ENCODE measurements at places on chromosomes 6 and 20.
A peak's percentile ranks its signal among the peaks of the same experiment; 100 is the strongest.

- DNase-seq = no peak
Measured at GRCh38 chr6:125192610-125192930, 39.0 kb downstream of the TPD52L1 start.

- no peak for DNase-seq
Measured at GRCh38 chr6:65545920-65546319, 161.1 kb downstream of the EYS start.

GRCh38 chr6:44856479-44856878 is 469.0 kb downstream of the CDC5L start:
- DNase-seq = no peak

DNA sequence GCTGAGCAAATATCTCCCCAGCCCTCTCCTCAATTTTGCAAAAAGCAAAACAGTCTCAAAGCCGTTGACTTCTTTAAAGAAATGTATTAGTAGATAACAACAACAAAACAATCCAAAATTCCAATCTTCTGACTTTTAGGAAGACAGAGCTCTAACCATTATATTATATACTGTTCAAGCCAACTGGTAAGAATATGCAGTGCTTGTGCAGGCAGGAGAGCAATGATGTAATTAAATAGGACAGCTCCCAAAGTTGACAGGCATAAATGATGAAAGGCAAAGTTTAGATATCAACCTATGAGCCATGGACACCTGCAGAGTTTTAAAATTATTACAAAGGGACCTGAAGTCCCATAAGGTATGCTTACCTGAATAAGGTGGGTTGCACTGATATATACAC is 16.6 kb upstream of the CEP85L start:
- no peak for DNase-seq

GRCh38 chr20:17571153-17571527 is 1.3 kb downstream of the DSTN start:
- DNase-seq = peak; percentile 2

DNA sequence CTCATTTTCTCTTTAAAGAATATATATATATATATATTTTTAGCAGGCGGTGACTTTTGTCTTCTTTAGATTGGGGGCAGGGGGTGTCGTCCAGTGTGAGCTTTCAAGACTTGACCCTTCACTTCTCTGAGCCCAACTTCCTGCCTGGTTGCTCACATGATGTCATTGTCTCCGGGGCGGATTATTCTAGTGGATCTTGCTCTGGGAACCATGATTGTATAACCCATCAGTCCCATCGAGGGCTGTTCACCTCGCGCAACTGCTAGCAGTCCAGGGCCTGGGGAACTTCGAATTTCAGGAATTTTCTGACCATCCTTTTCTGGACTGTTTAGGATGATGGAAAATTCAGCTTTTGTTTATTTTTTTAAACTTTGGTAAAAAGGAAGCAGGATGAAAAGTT is 1.0 kb downstream of the IGF2R start:
- DNase-seq = no peak

GRCh38 chr20:18712882-18713281 is 100.7 kb upstream of the SCP2D1 start:
- no peak for DNase-seq

DNA sequence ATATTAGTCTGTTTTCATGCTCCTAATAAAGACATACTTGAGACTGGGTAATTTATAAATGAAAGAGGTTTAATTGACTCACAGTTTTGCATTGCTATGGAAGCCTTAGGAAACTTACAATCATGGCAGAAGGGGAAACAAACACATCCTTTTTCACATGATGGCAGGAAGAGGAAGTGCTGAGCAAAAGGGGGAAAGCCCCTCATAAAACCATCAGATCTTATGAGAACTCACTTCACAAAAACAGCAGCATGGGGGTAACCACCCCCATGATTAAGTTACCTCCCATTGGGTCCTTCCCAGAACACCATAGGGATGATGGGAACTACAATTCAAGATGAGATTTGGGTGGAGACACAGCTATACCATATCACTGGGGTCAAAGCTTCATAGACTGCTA is 254.2 kb downstream of the ERMARD start:
- DNase-seq = no peak

- no peak for DNase-seq
Measured at GRCh38 chr6:140485740-140486449, 1111.4 kb upstream of the CITED2 start.

- no peak for DNase-seq
Measured at GRCh38 chr20:50020288-50020687, 37.5 kb downstream of the SNAI1 start.

GRCh38 chr20:4160761-4161305 is 145.5 kb upstream of the RNF24 start:
- no peak for DNase-seq

DNA sequence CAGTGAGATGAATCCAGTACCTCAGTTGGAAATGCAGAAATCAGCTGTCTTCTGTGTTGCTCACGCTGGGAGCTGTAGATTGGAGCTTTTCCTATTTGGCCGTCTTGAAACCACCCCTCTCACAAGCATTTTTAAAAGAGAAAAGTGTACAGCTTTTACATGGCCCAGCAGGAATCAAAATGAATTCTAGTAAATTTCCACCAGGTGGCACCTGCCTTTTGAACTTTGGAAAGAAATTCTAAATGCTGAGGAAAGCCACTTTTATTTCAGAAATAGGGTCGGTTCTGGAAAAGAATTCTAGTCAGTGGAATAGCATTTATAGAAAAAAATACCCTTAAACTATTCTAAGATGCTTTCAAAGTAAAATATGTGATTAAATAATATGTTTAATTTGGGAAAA is 647.8 kb downstream of the CD109 start:
- DNase-seq = no peak

GRCh38 chr6:15343490-15344191 is 97.8 kb downstream of the JARID2 start:
- DNase-seq = no peak

Measured in CD4-positive, alpha-beta T cell treated with Interleukin-6 at 100 ng/mL for 8 hours (primary cell).